ENCODE measurements at places on chromosomes 2 and 18.

- no peak for DNase-seq
These were observed 21.5 kb downstream of the SH2D6 start for GRCh38 chr2:85439986-85440385.

- peak; percentile 75 for DNase-seq
These were observed 233.5 kb upstream of the ZEB2 start for GRCh38 chr2:144753416-144753815.

GRCh38 chr2:12607971-12608370, 108.8 kb upstream of the TRIB2 start:
- DNase-seq, result peak; percentile 25

GRCh38 chr2:43453179-43454170, 142.4 kb downstream of the THADA start:
- DNase-seq, result no peak
